ENCODE measurements at places on chromosomes 11 and 22.

DNA sequence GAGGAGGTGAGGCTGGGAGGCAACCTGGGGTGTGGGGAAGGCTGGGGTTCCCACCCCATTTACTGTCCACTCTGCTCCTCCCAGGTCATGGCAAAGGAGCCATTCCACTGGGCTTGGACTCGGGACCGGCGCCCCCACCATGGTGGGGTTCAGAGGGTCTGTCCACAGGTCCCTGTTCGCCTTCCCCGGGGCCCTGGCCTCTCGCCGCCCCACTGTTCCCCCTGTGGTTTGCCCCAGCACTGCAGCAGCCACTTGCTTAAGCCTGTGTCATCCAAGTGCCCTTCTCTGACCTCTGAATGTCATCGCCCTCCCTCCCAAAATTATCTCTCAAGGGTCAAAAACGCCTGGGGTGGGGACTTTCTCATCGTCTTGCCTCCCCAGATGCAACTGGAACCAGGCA is 2.6 kb downstream of the SPDYC start:
- no peak for DNase-seq

GRCh38 chr11:18522388-18522787 is 4.4 kb downstream of the TSG101 start:
- no peak for DNase-seq

- no peak for DNase-seq
These were observed 12.8 kb upstream of the HYLS1 start for GRCh38 chr11:125874556-125875124.

GRCh38 chr11:113675003-113675561 is 31.0 kb downstream of the TMPRSS5 start:
- no peak for DNase-seq

- no peak for DNase-seq
These were observed 7.3 kb downstream of the ASCL2 start for GRCh38 chr11:2263071-2263565.

DNA sequence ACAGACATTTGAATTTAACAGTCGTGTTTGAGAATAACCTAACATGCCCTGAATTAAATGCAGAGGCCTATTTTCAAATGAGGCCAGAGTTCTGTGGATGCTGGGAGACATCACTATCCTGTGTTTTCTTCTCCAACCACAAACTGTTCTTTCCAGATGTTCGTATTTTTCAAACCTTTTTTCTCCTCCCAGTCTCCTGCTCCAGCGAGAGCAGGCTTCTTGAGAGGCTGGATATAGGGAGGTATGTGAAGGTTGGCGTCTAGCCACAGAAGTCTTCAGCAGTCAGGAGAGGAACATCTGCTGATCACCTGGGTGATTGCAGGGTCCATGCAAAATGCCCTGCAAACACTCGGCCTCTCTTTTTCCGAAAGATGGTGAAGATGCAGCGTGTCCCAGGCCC is 126.3 kb downstream of the C11orf91 start:
- no peak for DNase-seq

- no peak for DNase-seq
These were observed 63.0 kb upstream of the PITPNB start for GRCh38 chr22:27982106-27982505.

- no peak for DNase-seq
These were observed 93.9 kb upstream of the KCNA4 start for GRCh38 chr11:30110691-30111090.

DNA sequence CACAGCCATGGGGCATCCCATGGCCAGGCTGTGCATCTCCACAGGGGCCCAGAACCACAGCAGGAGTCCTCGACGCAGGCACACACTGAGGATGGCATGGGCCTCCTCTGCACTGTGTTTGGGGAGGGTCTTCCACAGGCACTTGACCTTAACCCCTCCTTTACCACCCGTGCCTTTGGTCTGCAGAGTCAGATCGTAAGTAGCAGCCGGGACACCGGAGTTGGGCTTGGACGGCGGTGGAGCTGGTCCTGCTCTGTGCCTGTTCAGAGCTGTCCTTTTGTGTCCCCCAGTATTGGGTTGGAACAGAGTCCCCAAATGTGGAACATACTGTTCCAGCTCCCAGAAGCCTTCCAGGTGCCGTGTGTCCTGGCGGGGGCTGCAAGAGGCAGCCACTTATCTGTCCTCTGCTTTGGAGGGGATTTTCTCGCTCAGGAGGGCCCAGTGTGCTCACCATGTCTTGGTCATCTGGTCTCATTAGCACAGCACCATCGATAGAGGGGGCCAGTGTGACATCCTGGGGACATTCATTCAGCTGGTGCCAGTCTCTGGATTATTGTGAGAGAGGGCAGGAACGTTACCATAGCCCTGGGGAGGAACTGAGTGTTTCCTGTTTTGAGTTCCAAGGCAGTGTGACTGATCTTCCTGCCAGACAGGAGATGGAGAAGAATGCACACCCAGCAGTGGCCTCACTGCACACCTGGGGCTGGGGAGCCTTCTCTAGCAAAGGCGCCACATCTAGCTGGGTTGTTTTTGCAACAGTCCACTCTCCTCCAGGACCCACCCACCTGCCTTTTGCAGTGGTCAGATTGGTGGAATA is 12.4 kb downstream of the CRELD2 start:
- no peak for DNase-seq

DNA sequence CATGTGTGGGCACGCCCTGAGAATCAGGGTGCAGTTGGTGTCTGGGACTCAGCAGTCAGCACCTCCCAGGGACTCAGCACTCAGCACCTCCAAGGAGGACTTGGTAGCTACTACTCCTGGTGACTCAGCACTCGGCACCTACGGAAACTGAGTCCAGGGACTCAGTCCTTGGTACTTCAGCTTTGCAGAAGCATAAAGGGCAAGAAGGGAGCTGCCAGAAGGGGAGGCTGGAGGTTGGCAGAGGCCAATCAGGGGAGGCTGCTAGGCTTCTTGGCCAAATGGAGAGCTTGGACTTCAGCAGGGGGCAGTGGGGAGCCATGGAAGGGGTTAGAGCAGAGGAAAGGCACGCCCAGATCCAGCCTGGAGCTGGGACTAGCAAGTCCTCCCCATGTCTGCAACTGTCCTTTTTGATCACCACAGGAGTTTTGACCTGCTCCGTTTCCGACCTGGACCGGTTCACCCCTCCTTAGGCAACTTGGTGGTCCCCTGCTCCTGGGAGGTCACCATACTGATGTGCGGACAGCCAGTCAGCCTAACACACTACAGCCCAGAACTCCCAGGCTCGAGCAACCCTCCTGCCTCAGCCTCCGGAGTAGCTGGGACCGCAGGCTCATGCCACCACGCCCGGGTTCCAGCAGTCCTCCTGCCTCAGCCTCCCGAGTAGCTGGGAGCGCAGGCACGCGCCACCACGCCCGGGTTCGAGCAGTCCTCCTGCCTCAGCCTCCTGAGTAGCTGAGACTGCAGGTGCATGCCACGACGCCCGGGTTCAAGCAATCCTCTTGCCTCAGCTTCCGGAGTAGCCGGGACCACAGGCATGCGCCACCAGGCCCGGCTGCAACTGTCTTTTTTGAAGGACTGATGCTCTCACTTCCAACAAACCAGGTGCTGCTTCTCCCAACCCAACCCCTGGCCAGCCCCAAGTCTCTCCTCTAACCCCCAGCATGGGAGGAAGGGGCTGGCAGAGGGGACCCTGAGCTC is 1.5 kb downstream of the ANO9 start:
- DNase-seq: no peak

GRCh38 chr11:72525466-72525865 is 91.1 kb upstream of the CLPB start:
- DNase-seq: no peak

- DNase-seq: no peak
These were observed 23.5 kb downstream of the CTNND1 start for GRCh38 chr11:57785072-57785471.

- DNase-seq: no peak
These were observed 838 bp downstream of the BCL9L start for GRCh38 chr11:118924591-118925585.

- DNase-seq: no peak
These were observed 85.2 kb upstream of the LINC01488 start for GRCh38 chr11:69396051-69396947.

DNA sequence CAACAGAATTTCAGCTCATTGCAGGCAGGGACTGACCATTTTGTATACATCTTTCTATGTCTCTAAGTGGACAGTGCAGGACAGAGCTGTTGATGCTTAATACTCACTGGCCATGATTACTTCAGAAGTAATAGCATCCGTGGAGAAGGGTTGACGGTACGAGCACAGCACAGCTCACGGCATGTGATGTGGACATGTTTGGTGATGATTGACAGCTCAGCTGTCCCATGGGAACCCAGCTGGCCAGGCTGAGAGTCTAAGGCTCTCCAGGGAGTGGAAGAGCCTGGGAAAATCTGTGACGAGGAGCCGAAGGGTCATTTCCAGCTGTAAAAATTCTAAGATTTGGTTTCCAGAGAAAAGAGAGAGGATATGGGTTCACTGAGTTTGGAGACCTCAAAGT is 198.2 kb downstream of the SNX19 start:
- DNase-seq: no peak

GRCh38 chr22:48926136-48926535 is 901.5 kb downstream of the BRD1 start:
- DNase-seq: no peak

GRCh38 chr11:66371627-66372415 is at the start of gene SLC29A2:
TSS of gene SLC29A2 (minus strand) at chr11:66371760. CDS start at chr11:66371591, 169 bp downstream.
- peak; percentile 54 for DNase-seq

DNA sequence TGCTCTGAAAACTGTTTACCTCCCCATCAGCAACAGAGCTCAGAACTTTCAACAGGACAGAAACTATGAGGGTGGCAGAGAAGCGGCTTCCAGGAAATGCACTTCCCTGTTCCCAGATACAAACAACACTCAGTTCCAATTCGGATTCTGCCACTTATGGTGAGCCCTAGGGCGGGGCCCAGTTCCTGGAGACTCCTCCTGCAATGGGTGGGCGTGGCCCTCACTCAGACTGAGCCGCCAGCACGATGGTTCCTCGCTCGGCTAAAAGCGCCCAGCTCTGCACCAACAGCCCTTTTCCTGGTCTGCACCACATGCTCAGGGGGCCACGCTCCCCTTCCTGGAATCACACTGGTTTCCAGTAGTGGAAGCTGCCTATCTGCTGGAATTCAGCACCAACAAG is 314.1 kb downstream of the CTTN start:
- no peak for DNase-seq

- no peak for DNase-seq
These were observed 14.6 kb downstream of the KCNA4 start for GRCh38 chr11:30002157-30002785.

GRCh38 chr11:74138021-74138420 is 32.8 kb downstream of the C2CD3 start:
- no peak for DNase-seq

DNA sequence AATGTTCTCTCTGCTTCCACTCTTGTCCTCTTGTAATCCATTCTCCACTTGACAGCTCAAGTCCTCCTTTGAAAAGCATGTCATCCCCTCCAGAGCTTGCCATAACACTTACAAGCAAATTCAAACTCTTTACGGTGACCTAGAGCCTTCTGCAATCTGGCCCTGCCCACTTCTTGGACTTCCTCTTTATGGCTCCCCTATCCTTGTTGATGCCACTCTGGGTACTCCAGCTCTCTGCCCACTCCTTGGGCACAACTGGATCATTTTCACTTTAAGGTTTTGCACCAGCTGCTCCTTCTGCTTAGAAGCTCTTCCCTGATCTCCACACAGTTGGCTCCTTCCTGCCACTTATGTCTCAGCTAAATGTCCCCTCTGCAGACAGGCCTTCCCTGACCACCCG is 217.9 kb downstream of the DSCAML1 start:
- no peak for DNase-seq

DNA sequence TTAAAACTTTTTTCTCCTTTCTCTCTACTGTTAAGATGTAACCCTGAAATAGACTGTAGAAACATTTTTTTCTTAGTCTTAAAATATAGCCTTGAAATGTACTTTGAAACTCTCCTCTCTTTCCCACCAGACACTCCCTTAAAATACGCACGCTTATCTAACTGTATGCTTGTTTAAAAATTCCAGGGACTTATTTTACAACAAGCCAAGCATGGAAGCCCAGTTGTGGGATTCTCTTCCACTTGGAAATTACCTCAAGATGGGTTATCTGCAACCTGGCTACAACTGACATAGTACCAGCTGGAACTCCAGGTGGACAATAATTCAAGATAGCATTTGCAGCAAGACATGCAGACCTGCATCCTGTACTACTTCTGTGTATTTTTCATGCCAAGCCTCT is 12.1 kb upstream of the CHORDC1 start:
- DNase-seq: no peak

DNA sequence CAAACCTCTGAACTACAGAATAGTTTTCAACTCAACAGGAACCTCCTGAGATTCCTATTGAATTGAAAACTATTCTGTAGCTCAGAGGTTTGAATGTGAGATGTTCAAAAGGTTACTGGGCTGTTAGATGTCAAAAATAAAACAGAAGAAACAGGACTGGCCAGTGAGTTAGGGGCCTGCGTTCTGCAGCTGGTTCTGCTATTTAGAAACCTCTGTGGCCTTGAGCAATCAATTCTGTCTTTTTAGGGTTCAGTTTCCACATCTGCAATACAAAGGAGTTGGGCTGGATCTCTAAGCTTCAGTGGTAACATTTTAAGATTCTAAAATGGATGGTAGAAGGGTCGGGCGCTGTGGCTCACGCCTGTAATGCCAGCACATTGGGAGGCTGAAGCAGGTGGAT is 55.8 kb downstream of the CLMP start:
- no peak for DNase-seq

DNA sequence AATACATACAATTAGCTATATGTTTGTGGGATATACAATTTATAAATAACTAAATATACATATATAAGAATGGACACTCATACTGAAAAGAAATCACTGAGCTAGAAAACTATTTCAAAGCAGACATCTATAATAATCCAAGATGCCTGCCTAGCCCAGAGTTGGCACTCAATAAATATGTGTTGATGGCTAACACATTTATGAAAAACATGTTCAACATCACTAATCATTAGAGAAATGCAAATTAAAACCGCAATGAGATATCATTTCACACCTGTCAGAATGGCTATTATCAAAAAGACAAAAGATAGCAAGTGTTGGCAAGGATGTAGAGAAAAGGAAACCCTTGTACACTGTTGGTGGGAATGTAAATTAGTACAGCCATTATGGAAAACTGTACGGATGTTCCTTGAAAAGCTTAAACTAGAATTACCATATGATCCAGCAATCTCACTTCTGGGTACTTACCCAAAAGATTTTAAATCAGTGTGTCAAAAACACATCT is 29.8 kb downstream of the POU2AF1 start:
- DNase-seq: no peak

DNA sequence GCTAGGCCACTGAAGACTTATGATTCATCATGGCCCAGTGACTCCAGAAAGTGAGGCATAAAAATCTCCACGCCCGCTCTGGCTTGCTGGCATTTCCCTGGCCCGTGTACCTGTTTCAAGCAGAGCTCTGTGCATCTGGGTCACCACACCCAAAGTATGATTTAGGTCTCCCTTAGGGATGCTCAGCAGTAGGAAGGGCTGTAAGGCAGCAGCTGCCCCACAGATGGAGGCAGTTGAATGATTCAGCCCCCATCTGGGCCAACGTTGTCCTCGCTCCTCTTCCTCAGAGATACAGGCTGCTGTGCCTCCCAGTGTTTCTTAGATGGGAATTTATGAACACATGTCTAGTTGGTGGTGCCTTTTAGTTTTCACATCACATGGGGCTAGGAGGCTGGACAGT is 21.6 kb downstream of the GPR83 start:
- DNase-seq: no peak
